ENCODE measurements at places on chromosomes 11 and 22. TPM values are rescaled to one million over a fixed set of nuclear protein-coding genes. Genes with fewer than 3 reads are reported as not detected.
A peak's percentile ranks its signal among the peaks of the same experiment; 100 is the strongest.

Gene PLAAT5
- 11.2 TPM for total RNA-seq

Gene SHANK3
- total RNA-seq, result 20.4 TPM

Gene PATE4
- total RNA-seq, result not detected

Gene P2RY2
- total RNA-seq, result 0.69 TPM

Gene PTPRCAP
- 2.1 TPM for total RNA-seq

Gene MMP10
- not detected for total RNA-seq

GRCh38 chr11:44782478-44782877, 55.7 kb downstream of the TSPAN18 start:
- no peaks in the 10 kb centered on the region for H3K27me3 ChIP-seq
- no peaks in the 10 kb centered on the region for H3K36me3 ChIP-seq
- no peak overlapping the region for H3K27ac ChIP-seq
- DNase-seq, result no peak

DNA sequence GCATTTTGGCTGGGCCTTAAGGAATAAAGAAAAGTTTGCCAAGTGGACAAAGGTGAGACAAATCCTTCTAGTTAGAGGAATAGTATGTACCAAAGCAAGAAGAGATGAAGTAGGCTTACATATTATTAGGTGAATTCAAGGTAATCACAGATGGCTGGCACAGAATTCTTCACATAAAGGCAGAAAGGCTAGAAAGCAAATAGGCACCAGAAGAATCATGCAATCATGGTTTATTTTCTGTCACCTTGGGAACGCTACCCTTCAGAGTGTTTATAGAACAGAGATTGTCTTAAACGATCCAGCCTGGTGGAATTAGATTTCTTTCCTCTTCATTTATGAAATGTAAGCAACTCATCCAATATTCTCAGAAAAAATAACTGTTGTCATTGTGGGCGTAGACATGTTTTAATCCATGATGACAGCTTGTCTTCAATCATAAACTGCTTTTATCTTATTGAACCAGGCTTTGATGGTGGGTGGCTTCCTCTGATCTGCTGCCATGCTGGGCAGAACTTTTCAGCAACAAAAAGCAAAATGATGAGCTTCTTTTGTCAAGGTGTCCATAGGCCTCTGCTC, 49.0 kb upstream of the CSNK2A3 start:
- no peak for DNase-seq
- no peaks in the 10 kb centered on the region for H3K36me3 ChIP-seq
- H3K4me3 ChIP-seq, result no peak overlapping the region
- peaks cover 39% of the 10 kb centered on the region for H3K4me1 ChIP-seq
- H3K27ac ChIP-seq, result no peak overlapping the region

GRCh38 chr22:45441138-45441537, 27.6 kb downstream of the RIBC2 start:
- H3K4me1 ChIP-seq, result peaks cover 11% of the 10 kb centered on the region
- peaks cover 5% of the 10 kb centered on the region for H3K27me3 ChIP-seq
- H3K36me3 ChIP-seq, result no peaks in the 10 kb centered on the region
- no peak overlapping the region for H3K4me3 ChIP-seq
- peak overlapping the region; percentile 66 for H3K27ac ChIP-seq

DNA sequence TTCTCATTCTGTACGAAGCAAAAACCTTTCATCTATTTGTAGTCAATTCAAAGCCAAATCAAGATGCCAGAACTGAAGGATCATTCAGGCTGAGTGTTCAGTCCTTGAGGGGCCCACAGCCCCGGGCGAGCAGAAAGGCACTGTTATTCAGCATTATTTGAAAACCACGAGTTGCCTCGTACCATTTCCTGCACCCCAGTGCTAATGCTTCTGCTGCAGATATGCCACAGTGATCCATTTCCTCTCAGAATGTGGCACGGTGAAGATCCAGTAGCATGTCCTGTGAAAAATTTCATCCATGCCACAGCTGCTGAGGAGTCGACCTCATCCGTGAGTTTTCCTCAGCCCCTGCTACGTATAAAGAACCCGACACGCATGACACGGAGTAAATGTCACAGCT, 85.4 kb downstream of the OSBP2 start:
- no peaks in the 10 kb centered on the region for H3K4me1 ChIP-seq
- H3K36me3 ChIP-seq, result no peaks in the 10 kb centered on the region
- H3K4me3 ChIP-seq, result no peak overlapping the region
- DNase-seq, result no peak

DNA sequence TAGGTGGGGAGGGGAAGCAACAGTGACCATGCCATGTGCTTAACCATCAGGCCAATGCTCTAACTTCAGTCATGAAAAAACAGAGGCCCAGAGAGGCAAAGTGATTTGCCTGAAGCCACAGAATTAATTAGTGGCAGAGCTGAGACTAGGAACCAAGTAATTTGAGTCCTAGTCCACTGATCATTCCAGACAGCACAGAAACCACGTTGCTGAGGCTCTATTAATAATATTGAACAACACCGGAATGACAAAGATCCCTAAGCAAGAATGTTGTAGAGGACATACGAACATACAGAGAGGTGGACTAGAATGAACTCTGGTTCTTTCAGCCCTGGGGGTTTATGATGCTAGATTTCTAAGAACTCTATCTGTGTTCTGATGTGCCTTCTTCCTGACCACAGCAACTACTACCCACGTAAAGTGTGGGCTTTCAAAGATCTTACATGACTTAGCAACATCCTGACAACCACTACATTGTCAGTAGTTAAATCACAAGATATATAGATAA, 92.3 kb downstream of the GAB2 start:
- no peak for DNase-seq
- H3K4me3 ChIP-seq, result no peak overlapping the region
- no peaks in the 10 kb centered on the region for H3K36me3 ChIP-seq
- H3K27ac ChIP-seq, result no peak overlapping the region
- no peaks in the 10 kb centered on the region for H3K4me1 ChIP-seq
- H3K27me3 ChIP-seq, result no peaks in the 10 kb centered on the region

- no peak for DNase-seq
- no peaks in the 10 kb centered on the region for H3K36me3 ChIP-seq
- H3K4me1 ChIP-seq, result no peaks in the 10 kb centered on the region
Observed at GRCh38 chr11:93080146-93080759, 110.8 kb downstream of the MTNR1B start.

GRCh38 chr11:11075515-11076171, 217.8 kb upstream of the ZBED5 start:
- no peak for DNase-seq
- H3K36me3 ChIP-seq, result no peaks in the 10 kb centered on the region
- peaks cover 2% of the 10 kb centered on the region for H3K27me3 ChIP-seq
- H3K4me3 ChIP-seq, result no peak overlapping the region

- peaks cover 11% of the 10 kb centered on the region for H3K36me3 ChIP-seq
- peaks cover 2% of the 10 kb centered on the region for H3K4me1 ChIP-seq
- H3K27me3 ChIP-seq, result peaks cover 12% of the 10 kb centered on the region
- no peak overlapping the region for H3K27ac ChIP-seq
- no peak overlapping the region for H3K4me3 ChIP-seq
Observed at GRCh38 chr22:48695251-48695650, 1132.4 kb downstream of the BRD1 start.

- DNase-seq, result no peak
- no peak overlapping the region for H3K4me3 ChIP-seq
- H3K4me1 ChIP-seq, result no peaks in the 10 kb centered on the region
- no peaks in the 10 kb centered on the region for H3K36me3 ChIP-seq
- peaks cover 6% of the 10 kb centered on the region for H3K27me3 ChIP-seq
- H3K27ac ChIP-seq, result no peak overlapping the region
Observed at GRCh38 chr11:2294926-2295290, 6.8 kb downstream of the C11orf21 start.

DNA sequence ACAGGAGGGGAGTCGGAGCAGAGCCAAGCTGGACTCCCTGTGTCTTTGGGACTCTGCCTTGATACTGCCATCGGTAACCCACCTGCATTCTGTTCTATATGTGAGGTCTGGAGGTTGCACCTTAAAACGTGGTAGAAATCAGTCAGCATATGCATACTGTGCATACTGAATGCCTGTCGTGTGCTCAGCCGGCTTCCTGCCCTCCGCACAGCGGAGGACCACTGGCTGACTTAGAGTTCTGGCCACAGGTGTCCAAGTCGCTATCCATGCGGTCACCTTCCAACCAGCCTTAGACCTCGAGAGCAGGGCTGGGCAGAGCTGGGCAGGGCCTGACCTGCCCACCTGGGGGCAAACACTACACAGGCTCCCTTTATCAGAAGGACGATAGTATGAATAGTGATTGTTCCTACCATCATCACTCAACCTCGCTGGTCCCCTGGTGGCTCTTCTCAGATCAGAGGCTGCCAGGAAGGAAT, 3.8 kb downstream of the TBC1D10C start:
- H3K4me1 ChIP-seq, result peaks cover 5% of the 10 kb centered on the region
- peaks cover 3% of the 10 kb centered on the region for H3K27me3 ChIP-seq

DNA sequence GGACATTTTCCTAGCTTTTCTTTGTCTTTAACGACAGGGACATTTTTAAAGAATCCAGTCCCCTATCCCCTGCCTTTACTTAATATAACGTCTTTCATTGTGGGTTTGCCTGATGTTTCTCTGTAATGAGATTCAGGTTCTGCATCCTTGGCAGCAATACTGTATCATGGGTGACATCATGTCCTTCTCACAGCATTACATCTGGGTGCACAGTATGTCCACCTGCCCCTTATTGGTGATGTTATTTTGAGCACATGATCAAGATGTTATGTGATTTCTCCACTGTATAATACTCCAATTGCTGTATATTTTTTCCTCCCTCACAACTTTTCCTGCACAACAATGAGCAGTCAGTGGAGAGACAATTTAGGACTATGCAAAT, 9.7 kb upstream of the STK33 start:
- no peaks in the 10 kb centered on the region for H3K36me3 ChIP-seq
- no peak overlapping the region for H3K4me3 ChIP-seq
- DNase-seq, result no peak
- H3K4me1 ChIP-seq, result no peaks in the 10 kb centered on the region
- peaks cover 2% of the 10 kb centered on the region for H3K27me3 ChIP-seq

GRCh38 chr11:66850588-66851238, 6.2 kb upstream of the LRFN4 start:
- H3K4me1 ChIP-seq, result peaks cover 4% of the 10 kb centered on the region
- peaks cover 16% of the 10 kb centered on the region for H3K27me3 ChIP-seq
- no peak for DNase-seq

- DNase-seq, result peak; percentile 72
- H3K36me3 ChIP-seq, result peaks cover 8% of the 10 kb centered on the region
Observed at GRCh38 chr11:114738954-114739353, 60.6 kb downstream of the NXPE2 start.

DNA sequence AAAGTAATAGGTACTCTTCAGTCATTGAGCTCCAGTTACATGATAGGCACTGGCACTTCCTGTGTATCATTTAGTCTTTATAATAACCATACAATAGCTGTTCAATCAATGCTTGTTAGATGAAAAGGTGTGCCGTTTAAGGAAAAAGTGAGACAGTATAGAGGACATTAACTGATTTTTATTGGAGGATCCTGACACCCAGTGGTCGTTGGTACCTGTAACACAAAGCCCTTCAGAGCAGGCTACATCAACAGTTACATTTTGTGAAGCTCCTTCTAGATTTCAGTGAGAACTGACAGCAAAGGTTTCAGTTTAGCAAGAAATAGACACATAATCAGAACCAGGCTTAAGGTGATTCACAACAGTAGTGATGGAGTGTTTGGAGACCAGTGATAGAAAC, 44.2 kb downstream of the CCDC81 start:
- H3K27ac ChIP-seq, result no peak overlapping the region
- H3K4me1 ChIP-seq, result no peaks in the 10 kb centered on the region

DNA sequence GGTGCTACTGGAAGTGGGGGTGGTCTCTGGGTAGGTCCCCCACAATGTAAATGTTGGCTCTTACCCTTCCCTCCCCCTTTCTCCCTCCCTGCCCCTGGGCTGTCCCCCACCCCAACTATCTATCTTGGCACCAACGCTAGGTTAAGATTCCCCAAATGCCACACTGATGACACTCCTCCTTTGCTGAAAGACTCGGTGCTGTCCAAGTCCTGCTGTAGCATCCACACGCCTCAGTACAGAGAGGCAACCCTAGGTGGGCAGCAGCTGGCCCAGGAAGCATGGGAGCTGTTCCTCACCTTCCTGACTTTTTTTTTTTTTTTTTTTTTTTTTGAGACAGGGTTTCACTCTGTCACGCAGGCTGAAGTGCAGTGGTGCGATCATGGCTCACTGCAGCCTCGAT, 3.4 kb upstream of the KCTD17 start:
- DNase-seq, result no peak
- H3K27me3 ChIP-seq, result peaks cover 7% of the 10 kb centered on the region
- H3K4me1 ChIP-seq, result peaks cover 31% of the 10 kb centered on the region
- H3K36me3 ChIP-seq, result no peaks in the 10 kb centered on the region

GRCh38 chr11:95378111-95378510, 147.1 kb upstream of the SESN3 start:
- peaks cover 5% of the 10 kb centered on the region for H3K4me1 ChIP-seq
- no peak for DNase-seq
- peaks cover 3% of the 10 kb centered on the region for H3K27me3 ChIP-seq
- H3K27ac ChIP-seq, result no peak overlapping the region
- no peak overlapping the region for H3K4me3 ChIP-seq
- H3K36me3 ChIP-seq, result no peaks in the 10 kb centered on the region

GRCh38 chr11:3920148-3920852, 64.8 kb downstream of the STIM1 start:
- H3K27ac ChIP-seq, result no peak overlapping the region
- no peak overlapping the region for H3K4me3 ChIP-seq
- H3K27me3 ChIP-seq, result no peaks in the 10 kb centered on the region
- DNase-seq, result no peak
- H3K4me1 ChIP-seq, result no peaks in the 10 kb centered on the region
- H3K36me3 ChIP-seq, result no peaks in the 10 kb centered on the region

DNA sequence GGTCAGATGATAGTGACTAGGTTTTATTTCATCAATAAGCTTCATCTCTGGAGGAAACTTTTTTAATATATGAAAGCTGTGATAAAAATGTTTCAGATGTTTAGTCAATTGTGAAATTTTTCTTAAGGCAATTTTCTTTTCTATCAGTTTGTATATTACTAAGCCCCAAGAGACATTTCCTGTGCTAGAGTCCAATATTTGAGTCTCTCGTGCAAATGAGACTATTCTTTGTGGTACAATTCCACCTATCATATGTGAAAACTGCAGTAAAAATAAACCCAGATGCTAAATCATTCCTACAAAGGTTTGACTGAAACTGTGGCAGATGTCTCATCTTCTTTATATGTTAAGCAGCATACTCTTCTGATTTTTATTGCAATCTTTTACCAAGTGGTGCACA, 28.0 kb downstream of the CTR9 start:
- H3K27me3 ChIP-seq, result peaks cover 3% of the 10 kb centered on the region
- no peak for DNase-seq
- H3K4me3 ChIP-seq, result peak overlapping the region; percentile 24
- H3K4me1 ChIP-seq, result peaks cover 15% of the 10 kb centered on the region
- H3K36me3 ChIP-seq, result no peaks in the 10 kb centered on the region

DNA sequence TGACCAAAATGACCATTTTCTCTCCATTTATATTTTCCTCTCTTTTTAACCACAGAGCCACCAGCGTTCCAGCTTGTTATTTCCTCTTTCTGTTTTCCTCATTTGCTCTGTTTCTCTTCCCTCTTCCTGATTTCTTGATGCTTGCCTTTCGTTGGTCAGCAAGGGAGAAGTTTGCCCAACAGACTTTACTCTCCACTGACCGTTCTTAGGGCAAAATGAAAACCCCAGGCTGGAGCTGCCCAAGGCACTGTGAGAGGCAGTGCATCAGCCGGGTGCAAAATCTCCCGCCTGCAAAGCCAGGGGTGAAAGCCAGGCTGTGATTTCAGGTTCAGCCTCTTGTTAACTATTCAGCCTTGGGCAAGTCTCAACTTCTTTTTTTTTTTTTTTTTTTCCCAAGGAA, 26.1 kb upstream of the APLP2 start:
- no peak overlapping the region for H3K27ac ChIP-seq
- DNase-seq, result no peak
- peaks cover 5% of the 10 kb centered on the region for H3K36me3 ChIP-seq
- no peaks in the 10 kb centered on the region for H3K27me3 ChIP-seq
- H3K4me3 ChIP-seq, result no peak overlapping the region

Data from glutamatergic neuron (in vitro differentiated cells).